ENCODE measurements at places on chromosomes 16 and 17.
A peak's percentile ranks its signal among the peaks of the same experiment; 100 is the strongest.

- DNase-seq: no peak
These were observed 25.4 kb downstream of the MYH3 start for GRCh38 chr17:10631701-10632100.

GRCh38 chr16:22653876-22654275 is 143.2 kb downstream of the NPIPB5 start:
- no peak for DNase-seq

DNA sequence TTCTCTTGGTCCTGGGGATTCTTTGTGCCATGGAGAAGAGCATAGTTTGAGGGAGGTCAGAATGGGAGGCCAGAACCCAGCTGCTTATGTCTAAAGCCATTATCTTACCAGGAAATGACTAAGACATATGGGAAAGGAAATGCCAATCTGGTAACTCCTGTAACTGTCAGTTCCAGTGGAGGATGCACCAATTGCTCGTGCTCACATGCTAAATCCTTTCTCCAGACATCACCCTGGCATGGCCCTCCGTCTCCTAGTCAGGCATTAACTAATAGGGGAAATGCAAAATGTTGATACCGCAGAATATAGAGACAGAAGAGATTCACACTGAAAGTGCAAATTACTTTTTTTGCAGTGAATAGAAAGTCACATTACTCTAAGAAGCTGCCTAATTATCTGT is 255.6 kb upstream of the HSBP1 start:
- DNase-seq: no peak

DNA sequence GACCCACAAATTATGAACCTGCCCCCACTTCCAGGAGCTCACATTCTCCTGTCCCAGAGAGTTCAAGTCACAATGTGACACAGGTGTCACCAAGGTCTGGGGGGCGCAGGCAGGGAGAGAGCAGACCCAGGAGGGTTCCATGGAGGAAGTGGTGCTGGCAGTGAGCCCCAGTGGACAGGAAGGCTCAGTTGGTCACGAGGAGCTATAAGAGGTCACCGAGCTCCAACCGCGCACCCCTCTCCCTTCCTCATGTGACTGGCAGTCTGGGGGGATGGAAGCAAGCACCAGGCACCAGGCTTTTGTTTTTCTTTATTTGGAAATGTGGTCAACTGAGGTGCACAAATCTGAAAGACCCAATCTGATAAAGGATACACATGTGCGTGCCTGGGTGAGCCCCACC is 2.5 kb downstream of the ITGAD start:
- DNase-seq: no peak

DNA sequence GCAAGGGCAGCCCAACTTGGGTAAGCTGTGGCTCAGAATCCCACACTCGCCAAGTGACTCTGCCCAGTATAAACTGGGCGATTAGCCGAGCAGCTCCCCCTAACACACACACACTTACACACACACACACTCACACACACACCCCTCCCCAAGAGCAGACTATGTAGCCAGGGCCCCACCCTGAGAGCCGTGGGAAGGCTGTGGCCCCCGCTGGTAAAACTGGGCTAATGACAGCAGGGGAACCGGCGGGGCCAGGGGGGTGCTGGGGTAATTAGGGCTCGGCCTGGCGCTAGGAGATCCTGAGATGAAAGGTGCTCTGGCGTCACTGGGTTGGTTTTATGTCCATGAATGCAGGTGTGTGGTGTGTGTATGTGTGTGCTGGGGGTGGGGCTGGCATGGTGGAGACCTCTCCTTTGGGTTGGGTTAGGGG is 1.1 kb upstream of the THRA start:
- peak; percentile 9 for DNase-seq

DNA sequence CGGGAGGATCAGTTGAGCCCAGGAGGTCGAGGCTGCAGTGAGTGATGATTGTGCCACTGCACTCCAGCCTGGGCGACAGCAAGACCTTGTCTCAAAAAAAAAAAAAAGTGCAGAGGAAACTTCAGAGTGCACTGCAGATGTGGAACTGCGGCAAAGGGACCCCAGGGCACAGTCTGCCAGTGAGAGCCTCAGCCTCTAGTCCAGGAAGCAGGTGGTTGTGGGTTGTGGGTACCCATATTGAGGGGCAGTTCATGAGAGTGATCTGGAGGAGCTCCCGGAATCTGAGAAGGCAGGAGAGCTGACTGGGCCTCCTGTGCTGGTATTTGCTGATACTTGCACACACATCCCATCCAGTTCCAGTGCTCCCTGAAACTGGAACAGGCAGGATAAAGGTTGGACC is 13.1 kb downstream of the FOXN1 start:
- DNase-seq: no peak

DNA sequence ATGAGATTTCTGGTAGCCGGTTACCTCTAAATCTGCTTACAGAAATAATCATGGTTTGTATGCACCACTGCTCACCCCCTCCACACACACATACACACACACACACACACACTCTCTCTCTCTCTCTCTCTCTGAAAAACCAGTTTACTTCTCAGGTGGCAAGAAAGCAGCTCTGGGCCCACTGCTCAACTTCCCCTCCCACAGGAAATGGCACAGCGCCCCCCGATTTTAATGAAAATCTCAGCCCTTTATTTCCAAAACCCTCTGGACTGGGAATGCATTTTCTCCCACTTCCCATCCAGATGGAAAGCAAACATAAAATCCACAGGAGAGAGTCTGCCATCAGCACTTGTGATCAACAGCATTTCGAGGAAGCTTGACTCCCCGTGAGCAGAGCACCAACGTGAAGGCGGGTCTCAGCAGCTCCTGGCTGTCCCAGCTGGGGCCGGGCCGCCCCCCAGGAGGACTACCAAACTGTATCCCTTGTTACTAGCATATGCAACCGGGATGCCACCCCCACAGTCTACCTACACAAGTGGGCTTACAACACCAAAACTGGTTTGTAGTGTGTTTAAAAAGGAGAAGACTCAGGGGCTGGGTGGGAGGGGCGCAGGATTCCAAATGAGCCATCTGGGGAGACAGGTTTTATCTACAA is 121.1 kb downstream of the SLC39A11 start:
- no peak for DNase-seq

GRCh38 chr17:49971848-49972485 is 3.0 kb downstream of the DLX4 start:
- DNase-seq: peak; percentile 72

- no peak for DNase-seq
These were observed 22.6 kb downstream of the ADCY9 start for GRCh38 chr16:4093495-4094126.

- DNase-seq: peak; percentile 74
These were observed at the start of gene TNFRSF12A for GRCh38 chr16:3020247-3020603. Gene TNFRSF12A, plus strand, starts transcription at chr16:3020368. Its CDS starts 30 bp downstream, at chr16:3020398.

- DNase-seq: no peak
These were observed 20.5 kb downstream of the CLEC16A start for GRCh38 chr16:10964891-10965326.

GRCh38 chr16:29029168-29029994 is 44.5 kb downstream of the LAT start:
- peak; percentile 7 for DNase-seq

DNA sequence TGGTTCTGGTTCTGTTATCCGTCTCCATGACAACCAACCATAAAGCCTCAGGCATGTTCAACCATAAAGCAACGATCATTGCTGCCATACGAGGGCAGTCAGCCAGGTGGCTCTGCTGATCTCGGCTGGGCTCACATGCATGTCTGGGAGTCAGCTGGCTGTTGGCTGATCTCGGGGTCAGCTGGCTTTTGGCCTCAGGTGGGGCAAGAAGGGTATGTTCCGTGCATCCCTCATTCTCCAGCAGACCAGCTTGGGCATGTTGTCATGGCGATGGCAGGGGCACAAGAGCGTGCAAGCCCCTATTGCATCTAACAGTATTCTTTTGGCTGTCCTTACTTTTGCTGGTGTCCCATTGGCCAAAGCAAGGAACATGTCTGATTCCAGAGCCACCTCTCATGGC is 86.2 kb downstream of the ABCC6 start:
- DNase-seq: no peak

DNA sequence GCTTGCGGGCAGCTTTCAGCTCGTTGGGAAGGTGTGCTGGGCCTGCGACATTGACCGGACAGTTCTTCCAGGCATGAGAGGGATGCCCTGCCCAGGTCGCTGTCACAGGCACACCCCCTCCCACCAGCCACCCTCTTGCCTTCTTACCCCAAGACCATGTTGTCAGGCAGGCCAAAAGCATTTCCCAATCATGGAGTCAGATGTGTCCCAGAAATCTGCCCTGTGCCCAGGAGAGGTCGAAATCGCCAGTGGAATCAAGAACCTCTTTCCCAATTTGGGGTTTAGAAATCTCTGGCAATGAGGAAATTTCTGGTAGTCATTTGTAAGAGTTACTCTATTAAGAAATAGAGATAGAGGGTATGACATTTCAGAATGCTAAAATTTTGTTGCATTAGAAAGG is 177.1 kb downstream of the RAB11FIP4 start:
- no peak for DNase-seq

DNA sequence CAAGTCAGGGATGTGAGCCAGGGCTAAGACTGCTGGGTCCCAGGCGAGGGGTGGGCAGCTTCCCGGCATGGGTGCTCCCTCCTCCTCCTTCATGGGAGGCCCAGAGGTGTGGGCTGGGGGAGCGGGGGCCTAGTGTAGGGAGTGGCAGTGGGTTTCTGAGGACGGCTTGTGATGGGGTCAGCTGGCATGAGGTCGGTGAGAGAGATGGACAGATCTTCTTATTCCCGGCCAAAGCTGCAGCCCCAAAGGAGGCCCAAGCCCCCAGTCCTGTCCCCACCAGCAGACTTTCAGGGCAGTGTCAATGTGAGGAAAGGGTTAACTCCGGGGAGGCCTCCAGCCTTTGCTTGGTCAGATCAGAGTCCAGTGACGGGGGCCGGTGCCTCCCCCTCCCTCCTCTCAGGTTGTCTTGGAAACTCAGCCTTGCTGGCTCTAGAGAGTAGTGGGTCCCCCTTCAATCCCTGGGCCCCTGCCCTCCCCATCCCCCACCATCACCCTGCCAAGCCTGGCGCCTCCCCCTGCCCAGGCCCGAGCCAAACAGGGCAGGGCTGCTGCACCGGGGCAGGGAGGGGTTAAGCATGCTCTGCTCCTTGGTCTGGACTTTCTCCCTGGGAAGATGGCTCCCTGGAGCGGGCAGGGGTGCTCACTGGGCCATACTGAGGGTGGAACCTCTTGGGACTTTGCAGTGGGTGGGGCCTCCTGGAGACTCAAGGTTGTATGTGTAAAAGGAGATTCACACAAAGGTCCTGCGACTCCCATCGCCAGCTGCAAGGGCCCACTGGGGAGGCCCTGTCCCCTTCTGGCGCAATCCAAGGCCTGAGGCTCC is 12.4 kb downstream of the NAT9 start:
- peak; percentile 65 for DNase-seq

- peak; percentile 61 for DNase-seq
These were observed 299.5 kb downstream of the MAF start for GRCh38 chr16:79301051-79301450.

DNA sequence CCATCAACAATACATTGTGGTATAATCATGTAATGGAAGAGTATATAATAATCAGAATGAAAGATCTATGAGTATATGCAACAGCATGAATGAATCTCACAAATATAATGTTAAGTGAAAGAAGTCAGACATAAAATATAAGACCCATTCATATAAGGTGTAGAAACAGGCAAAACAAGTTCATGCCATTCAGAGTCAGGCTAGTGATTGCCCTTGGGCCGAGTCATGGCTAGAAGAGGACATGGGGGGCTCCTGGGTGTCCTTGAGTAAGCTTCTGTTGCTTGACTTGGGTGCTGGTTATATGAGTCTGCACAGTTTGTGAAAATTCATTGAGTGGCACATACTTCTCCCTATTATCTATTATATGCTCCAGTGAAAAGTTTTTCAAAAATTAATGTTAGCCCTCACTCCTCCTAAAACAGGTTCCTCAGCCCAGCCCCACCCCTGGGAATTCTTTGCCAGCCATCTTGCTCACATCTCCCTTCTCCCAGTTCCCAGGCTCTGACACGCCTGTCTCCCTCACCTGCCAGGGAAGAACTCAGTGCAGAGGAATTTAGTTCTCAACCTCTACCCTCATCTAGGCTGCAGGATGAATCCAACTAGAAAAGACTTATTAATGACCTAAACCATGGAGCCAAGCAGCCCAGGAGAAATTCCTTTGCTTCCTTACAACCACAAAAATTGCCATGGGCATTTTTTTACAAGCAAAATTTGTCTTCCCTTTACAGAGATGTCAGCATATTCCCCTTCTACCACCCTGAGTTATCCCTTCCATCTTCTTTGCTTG is 52.4 kb upstream of the NFAT5 start:
- DNase-seq: no peak

DNA sequence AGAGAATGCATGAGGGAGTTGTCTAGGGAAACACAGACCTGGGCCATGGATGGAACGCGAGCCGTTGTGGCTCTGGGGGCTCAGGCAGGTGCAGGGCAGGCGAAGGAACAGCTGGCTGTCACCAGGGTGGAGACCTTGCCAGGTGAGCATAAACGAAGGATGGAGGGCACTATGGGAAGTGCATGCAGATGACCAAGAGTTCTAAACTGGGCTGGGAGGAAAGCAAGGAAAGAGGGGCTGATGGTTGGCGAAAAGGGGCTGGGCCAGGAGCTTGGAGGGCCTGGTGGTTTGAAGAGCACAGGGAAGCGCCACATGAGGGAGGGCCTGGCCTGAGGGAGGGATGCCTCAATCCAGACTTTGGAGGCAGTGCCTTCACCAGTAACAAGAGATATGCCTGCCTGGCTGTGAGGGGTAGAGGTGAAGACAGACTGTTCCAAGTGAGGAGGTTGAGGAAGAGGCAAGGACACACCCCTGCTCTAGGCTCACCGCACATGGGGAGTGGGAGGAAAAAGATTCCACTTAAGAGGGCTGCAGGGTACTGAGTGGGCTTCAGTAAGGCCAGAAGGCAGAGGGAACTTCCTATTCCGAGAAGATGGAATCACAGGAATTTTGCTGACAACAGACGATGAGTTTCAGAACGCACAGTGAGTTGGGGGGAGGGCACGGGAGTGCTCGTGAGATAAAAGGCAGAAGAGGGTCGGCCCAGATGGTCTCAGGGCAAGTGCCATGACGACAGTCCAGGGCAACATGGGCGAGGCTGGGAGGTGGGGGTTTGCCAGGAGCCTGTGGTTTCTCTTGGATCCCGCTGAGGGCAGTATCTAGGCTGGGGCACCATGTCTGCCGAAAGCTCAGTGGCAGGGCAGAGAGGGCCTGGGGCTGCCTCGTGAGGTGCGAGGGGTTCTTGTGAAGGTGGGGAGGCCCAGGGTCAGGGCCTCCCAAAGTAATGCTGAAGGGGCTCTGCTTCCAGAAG is 20.6 kb downstream of the B9D1 start:
- DNase-seq: no peak

DNA sequence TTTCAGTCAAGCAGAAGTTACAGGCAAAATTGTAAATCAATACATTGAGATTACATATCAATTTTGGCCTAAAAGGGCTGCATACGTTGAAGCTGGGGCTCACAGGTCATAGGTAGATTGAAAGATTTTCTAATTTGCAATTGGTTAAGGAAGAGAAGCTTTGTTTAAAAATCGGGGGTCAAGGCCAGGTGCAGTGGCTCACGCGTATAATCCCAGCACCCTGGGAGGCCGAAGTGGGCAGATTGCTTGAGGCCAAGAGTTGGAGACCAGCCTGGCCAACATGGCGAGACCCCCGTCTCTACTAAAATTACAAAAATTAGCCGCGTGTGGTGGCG is 68.4 kb downstream of the MARF1 start:
- no peak for DNase-seq

GRCh38 chr17:55576996-55577586 is 65.8 kb upstream of the SMIM36 start:
- peak; percentile 39 for DNase-seq

Measured in retina (tissue), 1 donor.